Stimulated activated CD8-positive, alpha-beta memory T cell treated with anti-CD3 and anti-CD28 coated beads, Interleukin-4, amount 100 ng/mL, for 1 hour (primary cell): ENCODE measurements at places on chromosomes 6 and 20.

- no peak for DNase-seq
Measured at GRCh38 chr20:44448753-44449546, 26.7 kb upstream of the TTPAL start.

DNA sequence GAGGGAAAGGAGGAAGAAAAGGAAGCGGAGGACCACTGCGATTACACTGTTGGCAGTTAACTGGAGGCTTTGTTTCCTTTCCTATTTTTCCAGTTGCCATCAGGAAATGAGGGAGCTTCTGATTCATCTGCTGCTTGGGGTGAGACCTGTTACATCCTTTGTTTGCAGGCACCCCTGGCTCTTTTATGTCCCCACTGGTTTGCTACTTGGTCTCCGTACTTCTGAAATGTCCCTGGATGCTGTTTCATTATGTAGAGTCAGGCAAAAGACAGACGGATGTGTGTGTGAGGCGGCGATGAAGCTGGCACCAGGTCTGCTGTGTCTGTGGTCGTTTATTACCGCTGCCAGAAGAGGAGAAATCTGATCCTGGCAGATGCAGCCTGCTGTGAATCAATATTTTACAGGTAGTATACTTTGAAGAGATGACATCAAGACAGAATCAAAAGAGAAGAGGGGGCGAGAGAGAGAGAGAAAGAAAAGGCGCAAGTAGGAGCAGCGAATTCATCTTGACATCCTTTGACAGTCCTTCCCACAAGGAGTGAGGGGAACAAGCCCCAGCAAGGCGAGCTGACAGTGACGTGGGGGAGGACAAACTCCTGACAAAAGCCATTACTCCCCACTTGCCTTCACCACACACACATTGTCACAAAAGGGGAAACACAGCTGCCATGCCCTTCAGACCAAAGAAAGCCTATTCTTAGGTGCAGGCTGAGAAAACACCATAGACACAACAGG is 145.9 kb upstream of the FBXL4 start:
- DNase-seq = no peak

GRCh38 chr6:34237316-34237721 is 646 bp downstream of the HMGA1 start:
- no peak for DNase-seq

DNA sequence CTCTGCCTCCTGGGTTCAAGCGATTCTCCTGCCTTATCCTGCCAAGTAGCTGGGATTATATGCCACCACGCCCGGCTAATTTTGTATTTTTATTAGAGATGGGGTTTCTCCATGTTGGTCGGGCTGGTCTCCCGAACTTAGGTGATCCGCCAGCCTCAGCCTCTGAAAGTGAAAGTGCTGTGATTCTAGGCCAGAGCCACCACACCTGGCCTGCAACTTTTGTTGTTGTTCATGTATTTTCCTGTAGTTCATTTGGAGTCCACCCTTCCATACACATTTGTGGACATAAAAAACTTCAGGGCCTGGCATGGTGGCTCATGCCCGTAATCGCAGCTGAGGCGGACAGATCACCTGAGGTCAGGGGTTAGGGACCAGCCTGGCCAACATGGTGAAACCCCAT is 14.5 kb downstream of the HSPA1B start:
- DNase-seq = no peak

DNA sequence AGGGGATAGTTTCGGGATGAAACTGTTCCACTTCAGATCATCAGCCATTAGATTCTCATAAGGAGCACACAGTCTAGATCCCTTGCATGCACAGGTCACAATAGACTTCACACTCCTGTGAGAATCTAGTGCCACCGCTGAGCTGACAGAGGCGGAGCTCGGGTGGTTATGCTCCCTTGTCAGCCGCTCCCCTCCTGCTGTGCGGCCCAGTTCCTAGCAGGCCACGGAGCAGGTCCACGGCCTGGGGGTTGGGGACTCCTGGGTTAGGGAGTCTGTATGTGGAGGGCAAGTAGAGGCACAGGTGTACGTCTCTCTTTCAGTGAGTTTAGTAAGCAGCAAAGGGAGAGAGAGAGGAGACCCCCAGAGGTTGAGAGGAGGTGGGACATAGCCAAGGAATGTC is 30.5 kb upstream of the MDFI start:
- no peak for DNase-seq

DNA sequence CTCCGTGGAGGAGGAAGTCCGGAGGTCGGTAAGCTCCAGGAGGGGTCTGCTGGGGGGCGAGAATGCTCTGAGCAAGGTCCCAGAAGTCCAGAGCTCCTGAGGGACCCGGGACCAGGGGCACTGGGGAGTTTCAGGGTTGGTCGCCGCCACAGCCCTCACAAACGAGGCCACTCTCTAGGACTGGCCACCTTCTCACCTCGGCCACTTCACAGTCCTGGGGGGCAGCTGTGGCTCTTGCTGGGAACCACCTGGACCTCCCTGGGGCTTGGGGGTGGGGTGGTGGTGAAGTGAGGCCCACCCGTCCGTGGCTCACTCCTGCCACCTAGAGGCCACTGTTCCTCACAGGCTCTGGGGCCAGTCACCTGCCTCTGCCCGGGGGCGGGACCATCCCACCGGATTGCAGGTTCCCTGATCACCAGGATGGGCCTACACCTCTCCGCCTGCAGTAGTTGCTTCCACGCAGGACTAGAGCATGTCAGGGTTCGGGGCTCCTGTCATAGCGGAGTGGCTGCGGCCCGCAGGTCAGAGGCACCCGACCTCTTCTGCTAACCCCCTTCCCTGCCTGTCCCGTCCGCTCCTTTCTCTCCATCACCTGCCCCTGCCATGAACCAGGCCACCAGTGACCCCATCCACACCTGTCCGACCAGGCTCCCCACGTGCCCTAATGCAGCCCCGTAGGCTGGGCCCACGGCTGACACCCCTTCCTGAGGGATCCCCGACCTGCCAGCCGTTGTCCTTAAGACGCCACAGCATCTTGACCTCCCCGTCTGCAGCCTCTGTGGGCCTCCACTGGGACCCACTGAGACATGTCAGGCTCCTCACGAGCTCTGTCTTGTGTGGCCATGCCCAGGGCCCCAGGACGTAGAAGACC is 5.1 kb upstream of the TCEA2 start:
- DNase-seq = peak; percentile 63

GRCh38 chr20:59018817-59019216 is 412 bp upstream of the TUBB1 start:
- no peak for DNase-seq

- DNase-seq = no peak
Measured at GRCh38 chr20:32474967-32475811, 109.9 kb downstream of the NOL4L start.

DNA sequence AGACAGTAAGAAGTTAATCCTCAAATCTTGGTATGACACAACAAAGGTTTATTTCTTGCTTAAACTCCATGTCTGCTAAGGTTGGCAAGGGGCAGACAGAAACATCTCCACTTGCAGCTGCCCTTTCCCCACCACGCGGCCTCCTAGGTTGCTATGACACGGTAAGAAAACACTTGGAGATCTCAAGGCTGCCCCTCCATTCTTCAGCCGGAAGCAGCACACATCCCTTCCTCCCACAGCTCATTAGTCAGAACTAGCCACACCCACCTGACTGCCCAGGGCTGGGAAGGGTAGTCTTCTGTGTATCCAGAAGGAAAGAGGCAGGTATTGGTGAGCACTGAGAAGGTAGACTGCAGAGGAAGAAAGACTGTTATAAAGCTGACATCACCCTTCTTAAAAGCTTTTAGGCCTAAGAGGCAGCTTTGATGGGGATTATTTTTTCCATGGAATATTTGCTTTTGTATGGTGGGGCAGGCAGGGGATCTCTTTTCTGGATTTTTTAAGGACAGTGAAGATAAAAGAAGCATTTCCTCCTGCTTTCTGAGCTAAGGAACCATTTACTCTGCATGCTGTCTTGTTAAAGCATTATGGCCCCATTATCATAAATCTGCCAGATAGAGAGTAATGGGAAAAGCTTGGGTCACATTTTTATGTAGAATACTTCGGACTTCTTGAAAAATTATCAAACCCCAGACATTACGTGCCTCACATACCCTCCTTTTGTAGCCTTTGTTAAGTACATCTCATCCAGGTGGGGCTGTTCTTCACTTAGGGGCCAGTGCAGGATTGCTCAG is 41.6 kb downstream of the MRAP2 start:
- no peak for DNase-seq

GRCh38 chr6:158744986-158745430 is 74.2 kb downstream of the EZR start:
- no peak for DNase-seq

- DNase-seq = peak; percentile 51
Measured at GRCh38 chr6:20291764-20292580, 79.7 kb upstream of the MBOAT1 start.

DNA sequence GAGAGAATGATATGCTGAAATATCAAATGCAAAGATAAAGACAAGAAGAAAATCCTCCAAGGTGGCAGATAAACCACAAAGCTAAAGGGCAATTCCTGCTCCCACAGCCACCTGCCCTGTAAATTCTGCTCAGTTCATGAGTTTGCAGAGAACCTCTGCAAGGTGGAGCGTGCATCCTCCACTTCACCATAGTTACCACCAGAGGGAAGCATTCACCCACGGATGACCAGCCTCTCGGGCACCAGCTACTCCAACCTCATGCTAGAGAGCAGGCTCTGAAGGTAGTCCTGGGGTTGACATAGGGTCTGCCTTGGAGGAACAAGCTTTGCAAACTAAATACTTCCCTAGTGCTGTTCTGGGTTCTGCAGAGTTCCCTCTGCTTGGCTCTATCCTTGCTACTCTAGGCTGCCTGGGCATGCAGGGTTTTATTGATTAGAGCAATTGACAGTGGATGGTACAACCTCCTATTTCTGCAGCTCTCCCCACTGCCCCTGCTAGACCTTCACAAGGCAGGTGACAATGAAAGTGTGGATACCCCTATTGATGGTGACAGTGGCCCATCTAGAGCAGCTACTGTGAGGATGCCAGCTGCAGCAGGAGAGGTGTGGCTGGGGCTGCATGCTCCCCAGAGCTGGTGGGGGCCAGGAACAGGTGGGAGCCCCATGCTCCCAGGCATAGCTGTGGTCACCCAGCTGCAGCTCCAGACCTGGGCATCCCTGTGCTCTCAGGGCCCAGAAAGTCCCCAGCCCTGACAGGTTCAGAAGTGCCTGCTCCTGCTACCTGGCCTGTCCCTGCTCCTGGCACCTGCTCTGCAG is 51.1 kb downstream of the GGTLC1 start:
- DNase-seq = peak; percentile 33

DNA sequence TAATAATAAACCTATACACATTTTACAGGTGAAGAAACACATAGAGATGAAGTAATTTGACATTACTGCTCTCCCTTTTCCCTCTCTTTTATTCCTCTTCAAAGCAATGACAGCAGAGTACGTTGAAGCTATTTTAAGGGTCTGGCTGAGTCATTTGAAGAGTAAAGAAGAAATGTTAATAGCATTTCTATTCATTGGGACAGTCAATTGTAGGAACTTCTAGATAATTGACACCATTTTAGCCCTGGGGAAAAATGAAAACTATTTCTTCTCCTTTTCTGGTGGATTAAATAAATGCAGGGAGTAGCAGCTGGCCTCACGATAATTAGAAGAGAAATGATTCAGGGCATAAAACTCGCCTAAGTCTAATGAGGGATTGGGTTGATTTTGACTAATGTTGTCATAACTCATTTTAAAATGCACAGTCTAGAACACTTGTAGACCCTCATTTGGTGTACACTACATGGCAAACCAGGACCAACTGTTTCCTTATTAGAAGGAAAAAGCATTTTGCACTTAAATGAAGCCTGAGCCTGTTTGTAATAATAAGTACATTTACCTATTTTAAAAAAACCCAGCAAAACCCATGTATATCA is 48.1 kb downstream of the RIPOR2 start:
- DNase-seq = no peak

DNA sequence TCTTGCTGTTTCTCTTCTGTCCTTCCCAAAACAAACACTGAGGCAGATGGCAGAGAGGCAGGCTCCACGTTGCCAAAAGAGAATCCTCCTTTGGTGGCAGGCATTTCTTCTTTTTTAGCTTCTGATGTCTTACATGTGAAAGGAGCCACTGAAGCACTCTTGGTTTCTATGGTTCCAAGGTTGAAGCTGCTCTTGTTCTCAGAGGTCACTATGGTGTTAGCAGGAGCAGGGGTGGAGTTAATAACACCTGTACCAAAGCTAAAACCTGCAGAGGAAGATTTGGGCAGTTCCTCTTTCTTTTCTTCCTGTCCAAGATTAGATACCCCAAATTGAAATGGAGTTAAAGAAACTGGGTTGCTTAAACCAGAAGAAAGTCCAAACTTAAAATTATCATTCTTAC is 28.8 kb downstream of the FAM8A1 start:
- no peak for DNase-seq

GRCh38 chr20:10675450-10675848 is 1.6 kb upstream of the JAG1 start:
- DNase-seq = no peak

DNA sequence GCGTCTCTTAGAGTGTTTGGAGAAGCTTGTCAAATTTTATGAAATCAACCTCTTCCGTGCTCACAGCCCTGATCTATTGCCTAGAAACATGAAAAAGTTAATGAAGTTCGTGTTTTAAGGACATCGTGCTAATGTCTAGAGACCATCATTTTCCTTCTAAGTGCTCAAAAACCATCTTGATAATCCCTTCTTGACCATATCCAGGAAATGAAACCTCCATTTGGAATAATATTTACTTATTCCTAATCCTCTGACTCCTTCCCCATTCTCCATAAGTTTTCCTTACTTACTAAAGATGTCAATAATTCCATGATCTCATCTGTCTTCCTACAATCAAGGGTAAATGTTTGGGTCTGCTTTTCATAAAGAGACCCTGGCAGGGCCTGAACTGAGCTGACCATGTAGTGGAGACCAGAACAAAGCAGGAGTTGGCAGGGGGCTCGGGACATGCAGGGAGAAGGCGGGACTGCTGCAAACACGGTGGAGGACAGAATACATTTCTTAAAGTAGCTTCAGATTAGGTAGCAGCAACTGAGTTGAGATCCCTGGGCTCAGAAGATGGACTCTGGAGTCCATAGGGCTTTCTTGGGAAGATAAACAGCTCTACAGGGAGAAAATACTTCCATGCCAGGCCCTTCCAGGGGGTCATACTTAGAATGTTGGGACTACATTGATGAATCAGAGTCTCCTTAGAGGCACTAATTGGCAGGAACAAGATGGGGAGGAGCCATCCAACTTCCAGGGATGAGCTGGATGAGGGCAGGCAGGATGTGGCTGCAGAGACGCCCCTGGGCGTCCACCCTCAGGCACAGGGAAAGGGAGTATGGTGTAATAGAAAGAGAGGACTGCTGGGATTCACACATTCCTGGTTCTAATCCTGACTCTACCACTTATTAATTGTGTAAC is 100.7 kb downstream of the RIN2 start:
- DNase-seq = no peak

DNA sequence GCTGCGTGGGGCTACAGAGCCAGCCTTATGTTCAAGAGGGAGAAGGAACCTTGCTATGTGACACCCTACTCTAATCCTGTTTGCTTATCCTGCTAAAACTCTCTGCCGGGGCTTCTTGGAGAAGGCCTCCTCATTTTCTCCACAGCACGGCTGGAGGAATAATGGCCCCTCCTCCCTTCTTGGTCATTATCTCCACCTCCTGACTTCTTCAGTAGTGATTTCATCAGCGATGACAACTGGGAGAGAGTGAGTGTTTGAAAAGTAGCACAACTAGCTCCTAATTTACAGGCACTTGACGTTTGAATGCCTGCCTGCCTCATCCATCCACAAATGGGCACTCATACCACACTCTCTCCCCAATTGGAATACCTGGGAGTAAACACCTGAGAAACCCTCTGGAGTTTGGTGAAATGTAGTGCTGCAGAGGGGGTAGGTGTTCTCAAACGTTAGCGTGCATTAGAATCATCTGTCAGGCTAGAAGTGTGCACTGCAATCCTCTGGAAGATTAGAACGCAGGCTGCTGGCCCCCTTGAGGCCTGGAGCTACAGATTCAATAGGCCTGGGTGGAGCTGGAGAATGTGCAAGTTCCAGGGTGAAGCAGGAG is 148.5 kb downstream of the FOXC1 start:
- DNase-seq = no peak
